ENCODE measurements at places on chromosomes 7 and 10. TPM values are rescaled to one million over a fixed set of nuclear protein-coding genes. Genes with fewer than 3 reads are reported as not detected.

The NAMPT gene
- 22.4 TPM for polyA plus RNA-seq

- no peak for DNase-seq
Observed at GRCh38 chr7:116575853-116576252, 51.0 kb downstream of the CAV1 start.

The XRCC2 gene
- polyA plus RNA-seq, result 3.2 TPM

DNA sequence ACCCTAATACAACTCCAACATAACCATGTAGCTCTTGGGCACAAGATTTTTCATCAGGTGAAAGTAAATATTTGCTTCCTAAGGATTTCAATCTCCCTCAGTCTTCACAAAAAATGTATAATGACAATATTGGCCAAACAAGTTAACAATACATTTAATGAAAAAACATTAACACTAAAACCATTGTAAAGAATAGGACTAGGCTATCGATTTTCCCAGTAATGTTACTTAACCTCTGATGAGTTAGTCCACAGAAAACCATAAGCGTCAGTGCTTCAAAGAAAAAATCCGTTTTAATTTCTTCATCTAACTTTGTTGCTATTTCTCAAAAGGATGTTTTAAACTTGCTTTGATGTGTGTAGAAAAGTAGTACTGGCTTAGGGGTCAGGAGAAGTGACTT lies 1.2 kb downstream of the ZNF33B start:
- no peak for DNase-seq
